ENCODE measurements at places on chromosomes 1 and 21. TPM values are rescaled to one million over a fixed set of nuclear protein-coding genes. Genes with fewer than 3 reads are reported as not detected.

Gene USH2A
- total RNA-seq, result not detected

DNA sequence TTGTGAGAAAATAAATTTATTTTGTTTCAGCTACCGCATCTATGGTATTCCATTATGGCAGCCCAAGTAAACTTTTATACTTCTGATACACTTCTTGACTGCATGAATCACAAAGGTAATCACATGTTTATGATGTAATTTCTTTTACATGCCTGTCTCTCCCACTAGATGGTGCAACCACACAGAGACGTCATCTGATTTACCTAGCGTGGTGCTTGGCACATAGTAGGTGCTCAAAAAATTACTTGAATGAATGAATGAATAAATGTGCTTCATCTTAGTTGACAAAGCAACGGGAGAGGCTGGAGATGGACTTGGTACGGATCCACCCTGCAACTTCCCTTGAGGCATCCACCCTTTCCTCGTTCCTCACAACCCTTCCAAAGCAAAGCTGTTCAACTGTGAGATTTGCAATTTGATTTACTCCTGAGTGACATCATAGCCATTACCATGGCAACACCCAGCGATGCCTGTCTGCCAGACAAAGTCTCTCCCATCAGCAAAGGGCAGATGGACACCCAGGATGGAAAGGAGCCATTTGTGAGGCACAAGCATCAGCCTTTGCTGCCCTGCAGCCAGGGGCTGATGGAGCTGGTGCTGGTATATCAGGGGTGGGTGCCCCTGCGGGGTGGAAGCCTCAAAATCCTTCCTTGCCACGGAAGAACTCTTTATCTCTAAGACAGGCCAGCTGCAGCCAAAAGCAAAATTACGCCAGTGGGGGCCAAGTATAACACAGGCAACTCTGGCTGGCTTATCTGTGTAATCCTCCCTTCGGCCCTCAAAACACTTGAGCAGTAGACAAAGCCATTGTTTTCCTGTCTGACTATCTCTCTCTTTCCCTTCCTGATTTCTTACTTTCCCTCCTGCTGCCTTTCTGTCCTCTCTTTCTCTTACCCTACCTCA lies 18.9 kb upstream of the VWA5B1 start:
- no peak for ATAC-seq

DNA sequence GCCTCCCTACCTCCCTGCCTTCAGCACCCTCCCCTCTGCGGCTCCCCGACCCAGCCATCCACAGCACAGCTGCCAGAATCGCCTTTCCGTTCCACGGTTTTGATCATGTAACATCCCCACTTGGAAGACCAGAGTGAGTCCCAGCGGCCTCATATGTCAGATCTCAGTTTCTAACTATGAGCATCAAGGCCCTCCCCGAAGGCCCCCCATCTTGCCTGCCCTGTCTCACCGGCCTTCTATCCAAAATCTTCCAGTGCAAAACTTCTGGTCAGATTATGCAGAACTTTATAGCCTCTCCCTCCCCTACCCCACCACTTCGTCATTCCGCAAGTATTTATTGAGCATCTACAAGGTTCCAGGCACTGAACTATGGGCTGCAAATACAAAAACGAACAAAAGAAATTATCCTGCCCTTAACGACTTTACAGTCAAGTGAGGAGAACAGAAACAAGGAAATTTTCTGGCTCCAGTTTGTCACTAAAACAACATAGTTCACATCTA lies 20.3 kb upstream of the LMX1A start:
- ATAC-seq, result no peak

GRCh38 chr21:35163411-35163810 lies 114.3 kb upstream of the RUNX1 start:
- peak; percentile 80 for ATAC-seq
